Kidney (tissue), 22 donors: ENCODE measurements at places on chromosomes 1 and 21.

DNA sequence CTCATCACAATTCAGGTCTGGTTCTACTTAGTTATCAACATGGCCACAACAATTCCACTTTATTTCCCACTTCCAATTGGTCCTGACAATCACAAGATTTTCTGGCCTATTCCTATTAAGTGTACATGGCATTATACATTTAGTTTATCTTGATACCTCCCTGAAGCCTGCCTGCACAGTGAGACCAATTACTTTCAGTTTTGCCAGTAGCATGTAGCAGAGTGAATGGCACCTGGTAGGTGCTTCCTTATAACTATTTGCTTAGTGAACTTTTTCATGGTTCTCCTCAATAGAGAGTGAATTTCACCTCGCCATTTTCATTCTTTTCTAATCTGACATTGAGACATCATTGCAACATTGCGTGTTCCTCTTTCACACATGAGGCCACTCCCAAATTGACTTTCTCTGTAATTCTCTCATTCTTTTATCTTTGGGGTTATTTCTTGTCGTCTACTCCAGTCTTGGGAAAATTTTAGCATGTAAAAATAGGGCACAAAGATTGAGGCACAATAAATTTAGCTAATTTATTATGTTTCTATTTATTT, 124.3 kb downstream of the DISC1 start:
- no peak for DNase-seq

GRCh38 chr1:44289530-44289929, 65.5 kb downstream of the ERI3 start:
- no peak for DNase-seq

DNA sequence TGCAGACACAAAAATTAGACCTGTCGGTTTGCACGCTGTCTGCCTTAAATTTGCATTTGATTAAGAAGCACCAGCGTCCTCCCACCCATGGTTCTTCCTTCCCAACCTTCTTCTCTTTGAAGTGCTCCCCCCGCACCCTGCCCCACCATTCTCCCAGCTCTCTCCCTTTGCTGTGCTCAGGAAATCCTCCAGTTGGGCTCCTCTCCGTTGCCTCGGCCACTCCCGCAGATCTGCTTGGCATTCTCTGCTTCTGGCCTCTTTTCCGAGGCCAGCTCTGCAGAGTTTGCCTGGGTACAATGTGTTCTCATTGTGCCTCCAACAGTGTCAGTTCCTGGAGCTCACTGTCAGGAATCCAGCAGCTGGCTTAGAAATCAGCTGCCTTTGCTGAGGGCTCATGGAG, 126.1 kb downstream of the NAV1 start:
- no peak for DNase-seq

DNA sequence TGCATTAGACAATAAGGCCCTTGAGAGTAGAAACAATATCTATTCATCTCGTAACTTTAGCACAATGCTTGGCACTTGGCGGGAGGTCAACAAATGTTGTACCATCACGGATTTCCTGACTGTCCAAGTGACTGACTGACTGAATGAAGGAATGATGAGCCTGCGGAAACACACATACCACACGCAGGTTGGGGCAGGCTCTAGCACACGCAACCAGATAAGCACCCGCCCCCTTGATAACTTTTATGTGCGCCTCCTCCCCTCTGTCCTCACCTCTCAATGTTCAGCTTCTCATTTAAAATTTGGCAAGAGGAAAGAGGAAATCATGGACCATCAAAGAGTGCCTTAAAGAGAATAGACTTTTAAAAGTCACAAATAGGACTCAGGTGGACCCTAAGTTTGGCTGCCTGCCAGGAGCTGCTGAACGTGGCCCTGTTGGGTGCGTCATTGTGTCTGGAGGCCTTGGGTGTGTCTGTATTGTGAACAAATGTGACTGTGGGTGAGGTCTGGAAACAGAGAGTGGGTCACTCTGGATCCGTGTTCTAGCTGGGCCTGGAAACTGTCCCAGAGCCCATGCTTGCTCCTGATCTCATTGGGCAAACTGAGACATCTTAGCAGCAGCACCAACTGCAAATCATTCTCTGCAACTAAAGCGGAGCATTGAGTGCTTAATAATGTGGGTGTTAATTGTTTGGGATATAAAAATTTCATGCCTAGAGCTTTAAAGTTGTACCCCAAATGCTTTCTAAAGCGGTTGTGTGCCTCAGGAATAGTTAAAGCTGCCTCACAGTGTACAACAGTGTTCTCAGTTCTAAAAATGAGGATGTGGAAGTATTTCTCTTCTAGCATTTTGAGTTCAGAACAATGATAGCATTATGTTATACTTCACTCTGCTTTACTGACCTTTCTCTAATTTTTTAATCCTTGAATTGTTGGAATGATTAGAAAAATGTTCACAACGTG, 47.6 kb upstream of the ABCG1 start:
- peak; percentile 83 for DNase-seq
